ENCODE measurements at places on chromosomes 5 and 9.

DNA sequence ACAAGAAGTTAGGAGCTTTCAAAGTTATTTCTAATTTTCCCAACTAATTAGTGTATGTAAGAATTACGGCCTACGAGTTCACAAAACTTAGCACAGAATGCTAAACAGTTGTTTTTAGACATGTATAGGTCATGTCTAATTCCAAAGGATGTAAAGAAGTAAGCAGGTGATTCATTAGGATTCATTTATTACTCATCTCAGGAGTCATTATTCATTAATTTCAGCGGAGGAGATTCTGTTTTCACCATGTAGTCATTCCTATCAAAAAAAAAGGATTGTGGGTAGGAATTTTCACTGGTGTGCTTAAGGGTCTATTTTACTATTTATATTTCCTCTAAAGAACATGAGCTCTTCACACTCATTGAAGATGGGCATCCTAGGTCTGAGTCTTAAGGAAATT lies 532.2 kb downstream of the ACTL7B start:
- no peak for DNase-seq

DNA sequence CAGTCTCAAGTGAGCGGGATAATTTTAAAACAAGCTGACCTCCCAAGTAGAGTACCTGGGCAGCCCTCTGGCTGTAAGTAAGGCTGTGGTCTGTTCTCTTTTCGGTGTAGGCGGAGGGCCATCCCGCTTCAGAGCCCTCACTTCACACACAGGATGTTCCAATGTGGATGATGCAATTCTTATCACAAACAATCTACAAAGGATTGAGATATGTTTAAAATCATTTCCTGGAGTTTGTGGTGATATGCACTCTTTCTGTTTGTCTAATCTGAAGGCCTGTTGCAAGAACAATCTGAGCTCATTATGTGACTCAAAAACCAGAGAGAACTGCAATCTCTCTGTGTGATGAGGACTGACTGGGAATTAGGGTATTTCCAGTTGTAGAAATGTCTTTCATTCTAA lies 42.5 kb downstream of the ITGA2 start:
- peak; percentile 15 for DNase-seq

DNA sequence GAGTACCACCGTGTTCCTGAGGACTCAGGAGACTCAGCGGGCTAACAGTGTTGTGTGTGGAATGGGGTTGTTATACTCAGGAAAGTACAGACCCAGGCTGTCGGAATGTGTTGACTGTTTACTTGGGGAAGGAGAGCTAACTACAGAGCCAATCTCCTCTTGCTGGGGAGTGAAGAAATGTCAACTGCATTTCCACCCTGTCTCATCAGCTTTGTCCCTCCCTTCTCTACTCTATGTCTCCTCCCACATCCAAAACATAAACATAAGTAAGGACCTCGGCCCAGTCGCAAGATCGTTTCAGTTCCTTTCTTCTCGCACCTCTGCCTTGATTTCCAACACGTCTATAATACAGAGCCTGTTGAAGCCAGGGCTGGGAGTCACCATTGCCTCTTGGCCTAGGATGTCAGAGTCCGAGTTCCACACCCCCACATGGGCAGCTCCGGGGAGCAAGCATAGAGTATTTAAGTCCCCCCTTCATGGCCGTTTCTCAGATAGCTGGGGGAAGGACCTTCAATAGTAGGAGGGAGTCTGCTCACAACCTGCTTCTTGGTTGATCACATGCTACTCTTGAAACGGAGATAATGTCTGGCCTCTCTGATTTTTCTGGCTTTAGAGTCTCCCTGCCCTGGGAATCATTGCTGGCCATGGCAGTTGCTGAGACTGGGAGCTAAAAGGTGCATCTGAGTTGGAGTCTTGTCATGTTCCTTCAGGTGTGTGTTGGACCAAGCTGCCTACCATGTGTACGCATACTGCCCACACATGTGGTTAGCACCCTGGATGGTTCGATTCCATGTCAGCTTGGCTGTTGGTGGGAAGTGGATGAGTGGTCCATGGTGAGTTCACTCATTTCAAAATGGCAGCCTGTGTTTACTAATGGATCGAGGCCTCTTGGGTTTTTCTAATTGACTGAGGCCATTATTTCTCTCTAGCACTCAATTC lies 147.3 kb downstream of the MTX3 start:
- no peak for DNase-seq

- DNase-seq: no peak
These were observed 984.1 kb downstream of the TLE4 start for GRCh38 chr9:80555782-80556325.

- no peak for DNase-seq
These were observed 58.4 kb downstream of the DAPK1 start for GRCh38 chr9:87556039-87556438.

GRCh38 chr9:110115826-110116542 lies 92.0 kb downstream of the C9orf152 start:
- peak; percentile 39 for DNase-seq

GRCh38 chr5:151024440-151025249 lies 4.3 kb downstream of the GPX3 start:
- DNase-seq: no peak

DNA sequence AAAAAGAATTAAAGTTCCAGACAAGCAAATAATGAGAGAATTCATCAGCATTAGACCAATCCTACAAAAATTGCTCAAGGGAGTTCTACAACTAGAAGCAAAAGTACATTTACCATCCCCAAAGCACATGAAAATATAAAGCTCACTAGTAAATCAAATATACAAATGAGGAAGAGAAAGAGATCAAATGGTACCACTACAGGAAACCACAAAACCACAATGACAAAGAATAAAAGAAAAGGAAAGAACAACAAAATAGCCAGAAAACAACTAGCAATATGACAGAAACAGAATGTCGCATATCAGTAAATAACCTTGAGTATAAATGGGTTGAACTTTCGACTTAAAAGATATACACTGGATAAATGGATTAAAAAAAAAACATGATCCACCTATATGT lies 739.0 kb downstream of the DTWD2 start:
- DNase-seq: no peak

- no peak for DNase-seq
These were observed 38.5 kb upstream of the FRRS1L start for GRCh38 chr9:109205526-109205925.

DNA sequence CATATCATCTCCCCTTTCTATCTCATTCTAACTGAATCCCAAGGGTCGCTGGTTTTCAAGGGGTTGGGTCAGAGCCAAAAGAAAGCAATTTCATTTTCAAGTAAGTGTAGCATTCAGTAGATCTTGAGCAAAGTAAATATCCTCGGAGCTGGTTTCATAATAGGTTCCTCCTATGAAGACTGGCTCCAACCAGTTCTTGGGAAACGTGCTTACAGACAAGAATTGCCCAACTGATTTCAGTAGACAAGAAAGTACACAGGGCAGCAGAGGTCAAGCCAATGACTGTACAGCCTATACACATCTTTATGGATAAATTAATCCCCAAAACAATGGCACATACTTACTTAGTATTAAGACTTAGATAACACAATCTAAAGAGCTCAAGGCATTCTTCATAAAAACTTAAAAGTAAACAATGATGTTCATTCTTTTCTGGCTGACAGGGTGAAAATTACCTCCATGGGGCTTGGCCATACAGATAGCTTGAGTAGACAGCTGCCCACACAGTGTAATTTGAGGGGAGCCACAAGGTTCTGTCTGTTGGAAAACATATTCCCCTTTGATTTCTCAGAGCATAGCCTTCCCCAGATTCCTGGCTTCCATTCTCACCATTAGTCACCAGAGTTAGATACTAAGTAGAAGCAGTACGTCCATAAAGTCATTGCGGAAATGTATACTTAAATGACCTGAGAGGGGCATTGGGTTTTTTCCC lies 163.9 kb downstream of the ARRDC3 start:
- DNase-seq: no peak

DNA sequence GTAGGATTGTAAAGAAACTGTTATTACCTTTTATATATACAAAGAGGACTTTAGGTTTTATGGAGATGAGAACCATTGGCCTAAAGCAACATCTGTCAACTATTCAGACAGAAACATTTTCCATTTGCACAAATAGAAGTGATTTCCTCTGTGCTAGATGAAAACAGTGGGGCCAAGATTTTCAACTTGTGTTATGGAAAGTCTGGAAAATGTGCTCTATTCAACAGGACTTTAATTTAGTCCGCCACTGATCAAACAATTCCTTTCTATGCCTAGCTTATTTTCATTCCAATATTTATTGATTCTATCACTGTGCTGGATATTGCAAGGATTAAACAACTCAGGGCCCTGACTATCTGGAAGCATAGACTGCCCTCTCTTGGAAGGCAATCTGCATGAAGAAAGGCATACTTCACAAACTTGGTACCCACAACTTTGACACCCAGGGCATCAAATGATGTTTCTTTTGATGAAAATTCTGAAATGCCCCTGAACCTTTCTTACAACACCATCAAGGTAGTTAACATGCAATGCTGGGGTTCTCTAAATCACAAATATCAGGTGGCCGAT lies 126.6 kb upstream of the HMHB1 start:
- DNase-seq: no peak

GRCh38 chr5:124869426-124870033 lies 123.1 kb upstream of the ZNF608 start:
- DNase-seq: no peak

DNA sequence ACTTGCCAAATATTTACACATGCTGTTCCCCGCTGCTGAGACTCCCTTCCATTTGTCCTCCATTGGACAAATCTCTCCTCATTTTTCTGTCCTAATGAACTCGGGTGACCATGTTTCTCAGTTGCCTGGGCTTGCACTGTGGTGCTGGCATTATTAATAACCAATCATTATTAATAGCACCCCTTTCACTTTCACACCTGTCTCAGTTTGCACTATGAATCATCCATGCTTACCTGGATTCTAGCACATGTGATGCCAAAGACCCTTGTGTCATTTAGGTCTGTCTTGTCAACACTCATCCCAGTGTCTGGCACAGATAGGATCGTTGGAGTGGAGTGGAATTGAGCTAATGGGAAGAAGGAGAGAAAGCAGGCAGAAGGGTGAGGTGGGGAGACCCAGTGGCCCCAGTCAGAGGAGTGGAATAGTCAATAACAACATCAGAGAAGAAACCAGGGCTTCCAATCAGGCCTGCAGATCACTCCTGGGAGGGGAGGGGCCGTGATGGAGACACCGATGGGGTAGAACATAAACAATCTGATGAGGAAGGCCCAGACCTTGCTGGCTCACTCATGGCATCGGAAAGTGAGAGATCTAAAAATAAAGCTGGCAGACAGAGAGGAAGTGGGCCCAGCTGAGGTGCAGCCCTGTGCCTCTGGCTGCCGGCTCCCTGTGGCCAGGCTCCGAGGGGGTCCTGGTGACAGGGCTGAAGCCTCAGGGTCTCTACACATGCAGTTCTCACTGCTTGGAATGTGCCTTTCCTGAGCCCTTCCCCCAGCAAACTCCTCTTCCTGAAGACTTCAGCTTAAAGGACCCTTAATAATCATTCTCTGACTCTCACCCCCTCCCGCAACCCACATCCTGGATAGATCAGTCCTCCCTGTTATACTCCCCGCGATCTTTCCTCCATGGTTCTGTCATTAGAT lies 33.5 kb upstream of the CRB2 start:
- DNase-seq: no peak

GRCh38 chr5:67233075-67233474 lies 36.5 kb upstream of the CD180 start:
- no peak for DNase-seq

- DNase-seq: no peak
These were observed 10.6 kb downstream of the GRIN3A start for GRCh38 chr9:101727612-101728524.

GRCh38 chr5:116527582-116527981 lies 47.0 kb downstream of the SEMA6A start:
- DNase-seq: no peak

DNA sequence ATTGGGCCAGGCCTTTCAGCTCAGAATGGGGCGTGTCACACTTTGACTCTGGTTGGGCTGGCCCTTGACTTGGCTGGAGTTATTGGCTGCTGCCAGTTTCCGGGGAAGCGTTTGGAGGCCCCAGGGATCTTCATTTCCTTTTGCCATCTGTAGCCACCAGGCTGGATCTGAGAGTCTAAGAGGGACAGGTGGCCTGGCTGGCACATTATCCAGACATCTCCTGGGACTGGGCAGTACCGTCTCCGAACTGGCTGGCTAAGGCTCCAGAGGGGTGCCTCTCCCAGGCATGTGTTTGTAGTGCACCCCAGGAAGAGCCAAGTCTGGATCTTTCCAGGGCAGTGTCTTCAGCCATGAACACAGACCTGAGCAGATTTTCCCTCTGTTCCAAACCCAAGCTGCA lies 9.7 kb upstream of the JADE2 start:
- no peak for DNase-seq

DNA sequence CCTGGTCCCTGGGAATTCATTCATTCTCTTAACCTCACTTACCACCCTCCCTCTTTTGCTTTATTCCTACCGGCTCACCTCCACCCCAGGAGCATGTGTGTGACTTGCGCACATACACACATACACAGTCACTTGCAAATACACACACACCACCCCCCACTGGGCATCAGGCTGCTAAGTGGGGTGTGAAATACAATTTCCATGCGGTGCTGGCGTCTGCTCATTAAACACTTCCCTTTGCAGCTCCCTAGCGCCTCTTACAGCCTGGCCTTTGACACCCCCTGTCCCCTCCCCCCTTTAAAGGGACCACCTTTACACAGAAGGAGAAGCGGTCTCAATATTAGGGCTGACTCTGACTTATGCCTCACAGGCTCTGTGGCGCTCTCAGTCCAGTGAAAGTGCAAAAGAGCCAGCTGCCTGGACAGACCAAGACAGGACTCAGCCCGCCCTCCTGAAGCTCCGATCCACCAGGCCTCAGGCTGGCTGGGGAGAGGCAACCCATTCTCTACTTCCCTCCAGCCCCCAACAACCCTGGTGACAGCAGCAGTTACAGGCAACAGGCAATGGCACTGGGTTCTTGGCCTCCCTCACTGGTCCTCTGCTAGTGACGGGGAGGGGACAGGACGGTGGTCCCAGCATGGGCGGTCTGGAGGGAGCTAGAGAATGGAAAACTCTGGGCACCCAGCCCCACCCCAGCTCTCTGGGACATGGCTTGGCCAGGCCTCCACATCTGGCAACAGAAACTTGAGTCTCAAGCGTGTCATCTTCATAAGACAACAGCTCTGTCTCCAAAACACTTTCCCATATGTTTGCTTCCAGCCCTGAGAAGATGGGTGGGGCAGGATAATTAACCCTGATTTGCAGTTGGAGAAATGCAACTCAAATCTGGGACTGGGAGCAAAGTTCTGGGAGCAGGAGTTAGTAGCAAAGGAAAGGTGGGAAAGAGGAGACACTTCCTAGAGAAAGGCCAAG lies 12.0 kb downstream of the ENHO start:
- DNase-seq: no peak

DNA sequence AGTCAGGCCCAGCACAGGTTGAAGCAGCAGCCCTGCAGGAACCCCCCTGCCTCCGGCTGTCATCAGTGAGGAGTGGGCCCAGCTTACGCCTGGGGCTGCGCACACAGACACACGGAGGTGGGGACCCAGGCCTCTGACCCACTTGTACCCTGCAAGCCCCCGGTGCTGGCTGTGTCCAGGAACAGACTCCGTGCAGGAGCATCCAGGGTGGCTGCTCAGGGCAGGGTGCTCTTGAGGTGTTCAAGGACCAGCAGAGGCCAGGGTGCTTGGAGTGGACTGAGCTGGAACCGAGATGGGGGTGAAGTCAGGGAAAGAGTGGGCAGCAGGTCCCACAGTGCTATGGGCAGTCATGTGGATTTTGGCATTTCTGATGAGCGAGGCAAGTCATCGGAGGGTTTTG lies 199.5 kb downstream of the CACNA1B start:
- DNase-seq: no peak
